ENCODE measurements at places on chromosomes 7 and 10. TPM values are rescaled to one million over a fixed set of nuclear protein-coding genes. Genes with fewer than 3 reads are reported as not detected.

The CUL2 gene
- total RNA-seq = 28.4 TPM

The FRA10AC1 gene
- 12.2 TPM for total RNA-seq

The PRKAR2B gene
- 62.1 TPM for total RNA-seq

The CALHM1 gene
- total RNA-seq = not detected

The LRRD1 gene
- 0.10 TPM for total RNA-seq

The CLRN3 gene
- total RNA-seq = not detected

The NME8 gene
- total RNA-seq = 1.7 TPM

The LRRC18 gene
- total RNA-seq = not detected

The RARRES2 gene
- total RNA-seq = not detected

The PIP gene
- total RNA-seq = not detected

The DGKB gene
- not detected for total RNA-seq

The TAF3 gene
- total RNA-seq = 6.7 TPM

The CAV2 gene
- total RNA-seq = 4.1 TPM

The VCL gene
- 70.1 TPM for total RNA-seq

The FAM241B gene
- total RNA-seq = not detected

The ADAMTS14 gene
- total RNA-seq = not detected

The TMEM140 gene
- total RNA-seq = 51.4 TPM

The KLLN gene
- total RNA-seq = 0.84 TPM

The MYPN gene
- not detected for total RNA-seq

The CHRM2 gene
- total RNA-seq = under 0.01 TPM

The ACSM6 gene
- not detected for total RNA-seq

The FAM180A gene
- not detected for total RNA-seq

The TRIM56 gene
- total RNA-seq = 10.4 TPM

The PNLIPRP1 gene
- total RNA-seq = not detected

The ATXN7L1 gene
- 7.1 TPM for total RNA-seq

The ZNF365 gene
- total RNA-seq = 1.5 TPM

The CYP26C1 gene
- total RNA-seq = not detected

The GRM8 gene
- total RNA-seq = not detected

The STAG3 gene
- 6.7 TPM for total RNA-seq

The ZNF22 gene
- 24.9 TPM for total RNA-seq

The STOX1 gene
- total RNA-seq = 0.21 TPM

The OR2A7 gene
- 3.6 TPM for total RNA-seq

The SPDYE5 gene
- total RNA-seq = not detected

The DOCK4 gene
- total RNA-seq = 5.6 TPM

The DNA2 gene
- 7.5 TPM for total RNA-seq

The CFAP69 gene
- 0.42 TPM for total RNA-seq

The TRIM4 gene
- total RNA-seq = 23.2 TPM

The TSPAN12 gene
- total RNA-seq = not detected

The THSD7A gene
- total RNA-seq = 0.10 TPM

The DOCK1 gene
- 0.42 TPM for total RNA-seq

The ARMC3 gene
- 2.1 TPM for total RNA-seq

The CALHM3 gene
- total RNA-seq = not detected

The AMZ1 gene
- 0.63 TPM for total RNA-seq

The VWA2 gene
- total RNA-seq = not detected

The ZNF487 gene
- total RNA-seq = 13.1 TPM

The LOXL4 gene
- 0.10 TPM for total RNA-seq

The HACD1 gene
- total RNA-seq = 0.84 TPM

The SNX10 gene
- 70.1 TPM for total RNA-seq
